Right forelimb (tissue), 1 donor: ENCODE measurements at places on chromosomes 12 and 14.

- DNase-seq, result no peak
These were observed 2.3 kb downstream of the AVIL start for GRCh38 chr12:57816001-57816854.

DNA sequence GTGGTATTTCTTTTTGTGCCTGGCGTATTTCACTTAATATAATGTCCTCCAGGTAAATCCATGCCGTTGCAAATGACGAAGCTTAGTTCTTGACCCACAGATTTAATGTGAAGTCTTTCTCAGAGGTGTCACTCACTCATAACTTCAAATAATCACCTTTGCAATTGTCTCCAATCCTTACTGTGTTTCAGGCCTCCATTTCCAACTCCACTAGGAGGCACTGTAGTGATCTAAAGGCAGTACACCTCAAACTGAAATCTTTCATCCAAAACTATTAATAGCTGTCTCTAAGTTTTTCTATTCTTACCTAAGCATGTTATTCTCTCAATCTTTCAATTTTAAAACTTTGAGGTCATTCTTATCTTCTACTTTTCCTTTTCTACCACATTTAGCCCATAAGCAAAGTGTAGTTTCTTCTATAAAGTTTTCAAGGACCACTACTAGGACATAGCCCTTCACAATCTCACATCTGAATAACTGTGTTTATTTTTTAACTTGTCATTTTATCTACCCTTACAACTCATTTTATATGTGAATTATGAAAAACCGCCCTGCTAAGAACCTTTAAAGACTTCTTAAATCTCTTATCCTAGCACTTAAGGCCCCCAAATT, 25.5 kb upstream of the FBXO34 start:
- DNase-seq, result no peak

DNA sequence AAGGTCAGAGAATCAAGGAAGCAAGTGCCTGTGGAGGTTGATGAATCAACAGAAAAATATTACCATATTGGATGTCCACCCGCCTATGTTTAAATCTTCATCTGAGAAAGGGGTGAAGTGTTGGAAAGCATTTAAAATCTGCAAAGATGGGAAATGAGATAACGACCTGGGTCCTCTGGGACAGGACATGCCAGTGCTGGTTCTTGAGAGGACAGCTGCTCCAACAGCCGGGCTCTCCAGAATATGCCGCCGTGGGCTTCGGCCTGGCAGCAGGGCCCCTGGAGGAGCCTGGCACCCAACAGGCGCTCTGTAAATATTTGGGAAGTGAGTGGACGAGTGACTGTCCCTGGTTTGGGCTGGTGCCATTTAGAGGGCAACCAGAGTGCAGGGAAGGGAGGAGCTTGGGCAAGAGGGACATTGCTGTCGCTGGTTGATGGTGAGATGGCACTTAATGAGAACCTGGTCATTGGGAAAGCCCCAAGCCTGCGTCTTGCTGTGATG, 129.9 kb downstream of the KCNA5 start:
- DNase-seq, result no peak

DNA sequence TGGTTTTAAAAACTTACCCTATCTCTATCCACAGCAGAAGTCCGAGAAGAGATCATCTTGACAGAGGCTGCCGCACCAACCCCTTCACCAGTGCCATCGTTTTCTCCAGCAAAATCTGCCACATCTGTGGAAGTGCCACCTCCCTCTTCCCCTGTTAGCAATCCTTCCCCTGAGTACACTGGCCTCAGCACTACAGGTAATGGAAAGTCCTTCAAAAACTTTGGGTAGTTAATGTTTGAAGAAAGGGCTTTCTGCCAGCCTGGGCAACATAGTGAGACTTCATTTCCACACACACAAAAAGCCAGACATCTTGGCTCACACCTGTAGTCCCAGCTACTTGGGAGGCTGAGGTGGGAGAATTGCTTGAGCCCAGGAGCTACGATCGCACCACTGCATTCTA, 41.6 kb upstream of the RIC8B start:
- DNase-seq, result no peak

- no peak for DNase-seq
These were observed 36.5 kb downstream of the GYS2 start for GRCh38 chr12:21568115-21568514.

DNA sequence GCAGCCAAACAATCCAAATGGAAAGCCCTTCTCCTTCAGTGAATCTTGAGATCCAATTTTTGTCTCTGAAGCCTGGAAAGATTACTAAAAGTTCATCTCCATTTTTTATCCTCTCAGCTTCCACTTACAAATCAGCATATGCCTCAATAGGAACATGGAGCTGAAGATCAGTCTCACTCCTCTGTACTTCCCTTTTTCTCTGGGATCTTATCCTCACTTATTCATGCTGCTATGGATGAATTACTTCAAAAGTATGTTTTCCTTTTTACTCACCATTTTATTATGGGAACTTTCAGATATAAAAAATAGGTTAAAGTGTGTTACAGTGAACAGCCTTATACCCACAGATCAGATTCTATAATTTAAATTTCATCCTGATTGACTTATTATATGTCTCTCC, 14.4 kb upstream of the NTF3 start:
- no peak for DNase-seq

DNA sequence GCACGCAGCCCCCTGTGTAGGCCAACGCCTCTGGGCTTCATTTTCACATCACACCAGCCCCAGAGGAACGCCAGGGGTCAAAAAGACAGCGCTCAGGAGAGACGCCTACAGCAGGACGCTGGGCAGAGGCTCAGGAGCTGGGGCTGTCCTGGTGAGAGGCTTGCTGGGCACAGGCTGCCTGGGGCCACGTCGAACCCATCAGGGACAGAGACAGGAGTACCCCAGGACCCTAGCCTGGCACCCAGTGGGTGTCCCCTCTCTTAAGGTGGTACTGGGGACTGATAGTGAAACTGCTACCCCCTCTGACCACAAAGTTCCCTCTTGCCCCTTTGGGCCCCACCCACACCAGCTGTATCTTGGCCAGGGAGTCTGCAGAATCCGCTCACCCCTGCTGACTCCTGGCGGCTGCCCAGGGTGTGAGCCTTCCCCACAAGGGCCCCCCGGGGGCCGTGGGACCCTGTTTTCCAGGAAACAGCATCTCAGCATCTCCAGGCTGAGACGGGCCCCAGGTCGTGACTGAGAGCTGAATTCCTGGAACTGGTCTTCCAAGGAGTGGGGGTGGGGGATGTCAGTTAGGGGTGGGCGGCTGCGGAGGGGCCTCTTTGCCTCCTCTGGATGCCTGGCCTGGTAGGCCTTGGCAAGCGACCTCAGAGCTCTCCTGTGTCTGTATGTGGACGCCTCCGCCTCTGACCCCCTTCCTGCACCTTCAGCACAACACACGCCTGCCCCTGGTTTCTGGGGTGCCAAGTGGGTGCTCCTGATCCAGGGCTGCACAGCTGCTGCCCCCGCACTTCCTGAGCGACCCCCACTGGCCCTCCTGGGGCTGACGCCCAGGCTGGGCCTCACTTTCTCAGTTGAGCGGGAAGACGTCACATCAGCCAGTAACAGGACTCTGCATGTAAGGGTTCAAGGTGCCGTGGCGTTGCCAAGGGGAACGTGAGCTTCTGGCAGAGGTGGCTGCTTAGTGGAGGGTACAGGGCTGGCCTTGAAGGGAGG, 321.9 kb upstream of the RTL1 start:
- DNase-seq, result peak; percentile 71

DNA sequence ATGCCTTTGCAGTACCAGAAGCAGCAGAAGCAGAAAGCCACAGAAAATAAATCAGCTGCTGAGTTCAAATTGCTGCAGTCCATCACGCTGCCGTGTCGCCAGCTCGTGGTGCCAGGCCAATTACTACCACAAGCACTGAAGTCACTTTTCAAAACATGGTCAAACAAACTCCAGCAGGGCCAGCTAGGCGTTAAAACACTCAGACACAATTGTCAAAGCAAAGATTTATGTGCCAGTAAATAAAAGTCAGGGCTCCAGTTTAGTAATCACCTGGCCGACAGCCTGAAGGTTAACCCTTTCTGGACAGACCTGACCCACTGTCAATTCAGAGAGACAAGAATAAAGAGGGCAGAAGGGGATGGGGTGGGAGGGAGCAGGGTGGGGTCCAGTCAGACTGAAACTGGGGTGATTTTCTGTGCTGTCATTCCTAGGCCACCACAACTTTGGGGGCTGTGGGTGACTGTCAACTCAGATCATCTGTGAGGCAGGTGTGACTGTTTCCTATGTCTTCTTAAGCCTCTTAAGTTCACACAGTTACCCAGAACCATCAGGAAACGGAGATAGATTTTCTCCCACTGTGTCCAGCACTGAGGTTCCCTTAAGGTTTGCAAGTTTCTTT, 109.8 kb upstream of the FUT8 start:
- no peak for DNase-seq

DNA sequence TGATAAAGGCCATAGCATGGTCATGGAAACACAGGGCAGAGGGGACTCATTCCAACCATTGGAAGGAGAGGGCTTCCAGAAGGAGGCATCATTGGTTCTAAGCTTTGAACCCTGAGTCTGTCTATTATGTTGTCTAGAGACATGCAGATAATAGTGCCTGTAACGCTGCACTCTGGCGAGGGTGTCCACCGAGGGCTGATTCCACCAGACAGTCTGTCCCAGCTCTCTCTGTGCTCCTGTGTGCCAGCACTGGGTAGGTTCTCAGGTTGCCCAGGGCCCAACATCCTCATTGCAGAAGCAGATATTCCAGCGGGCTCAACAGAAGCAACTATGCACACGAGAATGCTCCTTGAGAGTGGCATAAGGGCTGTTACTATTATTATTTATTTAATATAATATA, 18.7 kb upstream of the CLMN start:
- DNase-seq, result no peak

- DNase-seq, result no peak
These were observed 298.3 kb downstream of the SSPN start for GRCh38 chr12:26493656-26494055.

- no peak for DNase-seq
These were observed 64.1 kb downstream of the ITPR2 start for GRCh38 chr12:26768611-26769603.

DNA sequence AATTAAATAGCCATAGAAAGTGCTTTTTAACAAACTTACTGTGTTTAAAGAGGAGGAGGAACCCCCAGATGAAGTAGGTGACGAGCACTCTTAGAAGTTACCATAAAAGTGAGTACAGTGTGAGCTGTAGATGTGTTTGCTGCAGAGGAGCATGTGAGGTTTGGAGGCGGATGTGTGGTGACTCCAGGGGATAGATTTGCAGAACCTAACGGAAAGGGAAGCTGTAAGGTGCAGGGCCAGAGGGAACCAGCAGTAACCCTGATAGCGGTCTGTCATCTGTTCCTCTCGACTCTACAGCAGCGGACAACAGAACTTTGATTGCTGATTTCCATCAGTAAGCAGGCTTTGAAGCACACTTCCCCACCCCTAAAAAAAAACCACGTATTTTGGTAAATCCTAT, 5.2 kb downstream of the CALM1 start:
- DNase-seq, result no peak

DNA sequence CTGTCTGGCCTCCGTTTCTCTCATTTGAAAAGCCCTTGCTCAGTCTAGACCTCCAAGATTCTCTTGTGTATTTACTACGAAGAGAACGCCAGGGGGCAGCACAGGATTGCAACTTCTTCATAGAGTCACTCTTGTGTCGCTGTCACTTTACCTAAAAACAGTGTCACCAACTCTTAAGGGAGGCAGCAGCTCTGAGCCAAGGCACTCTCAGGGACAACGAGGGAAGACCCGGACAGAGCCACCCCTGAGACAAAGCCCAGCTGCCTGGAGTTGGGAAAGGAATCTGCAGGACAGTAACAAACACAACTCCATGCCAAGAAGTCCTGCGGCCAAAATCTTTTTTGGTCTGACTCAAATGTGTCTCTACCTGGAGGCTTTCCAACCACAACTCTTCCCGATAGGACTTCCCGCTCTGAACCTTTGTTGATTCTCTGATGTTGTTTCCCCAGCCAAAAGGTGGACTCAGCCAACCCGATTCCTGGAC, 9.6 kb upstream of the RPAP3 start:
- DNase-seq, result peak; percentile 83

DNA sequence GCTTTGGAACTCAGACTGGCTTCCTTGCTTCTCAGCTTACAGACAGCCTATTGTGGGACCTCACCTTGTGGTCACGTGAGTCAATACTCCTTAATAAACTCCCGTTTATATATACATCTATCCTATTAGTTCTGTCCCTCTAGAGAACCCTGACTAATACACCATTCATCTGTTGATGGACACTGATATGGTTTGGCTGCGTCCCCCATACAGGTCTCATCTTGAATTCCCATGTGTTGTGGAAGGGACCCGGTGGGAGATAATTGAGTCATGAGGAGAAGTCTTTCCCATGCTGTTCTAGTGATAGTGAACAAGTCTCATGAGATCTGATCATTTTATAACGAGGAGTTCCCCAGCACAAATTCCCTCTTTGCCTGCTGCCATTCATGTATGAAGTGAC, 57.0 kb downstream of the OTOGL start:
- no peak for DNase-seq

GRCh38 chr12:30926243-30927221, at the start of gene TSPAN11:
Gene TSPAN11, plus strand, starts transcription at chr12:30926748. Its CDS starts 27,244 bp downstream, at chr12:30953992.
- DNase-seq, result peak; percentile 83

DNA sequence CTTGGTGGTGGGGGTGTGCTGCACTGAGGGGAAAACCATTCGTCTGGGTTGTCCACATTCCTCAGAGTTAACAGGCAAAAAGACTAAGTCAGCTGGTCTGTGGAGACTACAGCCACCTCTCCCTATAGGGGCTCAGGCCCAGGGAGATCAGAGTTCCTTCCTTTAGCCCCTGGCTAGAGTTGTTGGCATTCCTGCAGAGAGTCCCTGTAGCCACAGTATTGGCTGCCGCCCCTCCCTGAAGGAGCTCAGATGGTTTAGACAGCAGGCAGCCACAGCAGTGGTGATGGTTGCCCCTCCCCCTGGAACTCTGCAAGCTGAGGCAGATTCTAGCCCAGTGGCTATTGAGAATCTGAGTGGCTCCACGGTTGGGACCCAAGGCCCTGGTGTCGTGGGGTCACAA, 1072.5 kb upstream of the ATXN7L3B start:
- DNase-seq, result no peak

- no peak for DNase-seq
These were observed 293.2 kb downstream of the DPF3 start for GRCh38 chr14:72600551-72601330.

DNA sequence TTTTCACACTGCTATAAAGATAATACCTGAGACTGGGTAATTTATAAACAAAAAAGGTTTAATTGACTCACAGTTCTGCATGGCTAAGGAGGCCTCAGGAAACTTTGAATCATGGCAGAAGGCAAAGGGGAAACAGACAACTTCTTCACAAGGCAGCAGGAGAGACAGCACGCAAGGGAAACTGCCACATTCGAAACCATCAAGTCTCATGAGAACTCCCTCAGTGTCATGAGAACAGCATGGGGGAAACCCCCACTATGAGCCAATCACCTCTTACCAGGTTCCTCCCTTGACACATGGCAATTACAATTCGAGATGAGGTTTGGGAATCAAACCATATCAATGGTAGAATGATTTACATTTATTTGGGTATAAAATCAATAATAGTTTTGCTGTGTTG, 558.5 kb downstream of the TMTC2 start:
- no peak for DNase-seq

DNA sequence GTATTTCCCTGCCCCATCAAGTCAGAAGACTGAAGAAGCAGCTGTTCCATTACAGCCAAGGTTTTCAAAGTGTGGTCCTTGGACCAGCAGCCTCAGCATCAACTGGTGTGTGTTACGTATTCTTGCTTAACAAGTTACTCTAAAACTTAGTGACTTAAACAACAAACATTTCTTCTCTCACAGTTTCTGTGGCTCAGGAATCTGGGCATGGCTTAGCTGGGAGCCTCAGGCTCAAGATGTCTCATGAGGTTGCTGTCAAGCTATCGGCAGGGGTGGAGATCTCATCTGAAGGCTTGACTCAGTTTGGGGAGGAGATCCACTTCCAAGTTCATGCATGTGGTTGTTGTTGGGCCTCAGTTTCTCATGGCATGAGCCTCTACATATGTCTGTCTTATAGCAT, 174.5 kb downstream of the KTN1 start:
- DNase-seq, result no peak
